Type B pancreatic cell (in vitro differentiated cells): ENCODE measurements at places on chromosomes 2 and 18. TPM values are rescaled to one million over a fixed set of nuclear protein-coding genes. Genes with fewer than 3 reads are reported as not detected.

Gene HMSD
- total RNA-seq = 1.6 and 4.5 TPM in 2 replicates

- H3K27ac ChIP-seq = no peak overlapping the region
- no peak for DNase-seq
Observed at GRCh38 chr18:56200381-56200911, 437.9 kb downstream of the TXNL1 start.

Gene ADAM23
- total RNA-seq = 3.1 and 20.2 TPM in 2 replicates

Gene RBKS
- 2.6 and 3.2 TPM in 2 replicates for total RNA-seq

- peaks cover under 1% of the 10 kb centered on the region for H3K4me1 ChIP-seq
- peaks cover 37% of the 10 kb centered on the region for H3K27me3 ChIP-seq
- peak overlapping the region; percentile 58 for H3K27ac ChIP-seq
- no peaks in the 10 kb centered on the region for H3K36me3 ChIP-seq
- no peak for DNase-seq
Observed at GRCh38 chr18:36187826-36188721, 777 bp downstream of the MOCOS start.

Gene LIMS2
- 13.1 and 20.5 TPM in 2 replicates for total RNA-seq

Gene ARHGAP15
- total RNA-seq = not detected in 2 replicates

Gene RAB6C
- total RNA-seq = 0.29 and 0.50 TPM in 2 replicates

Gene TGFA
- 6.8 and 21.0 TPM in 2 replicates for total RNA-seq

DNA sequence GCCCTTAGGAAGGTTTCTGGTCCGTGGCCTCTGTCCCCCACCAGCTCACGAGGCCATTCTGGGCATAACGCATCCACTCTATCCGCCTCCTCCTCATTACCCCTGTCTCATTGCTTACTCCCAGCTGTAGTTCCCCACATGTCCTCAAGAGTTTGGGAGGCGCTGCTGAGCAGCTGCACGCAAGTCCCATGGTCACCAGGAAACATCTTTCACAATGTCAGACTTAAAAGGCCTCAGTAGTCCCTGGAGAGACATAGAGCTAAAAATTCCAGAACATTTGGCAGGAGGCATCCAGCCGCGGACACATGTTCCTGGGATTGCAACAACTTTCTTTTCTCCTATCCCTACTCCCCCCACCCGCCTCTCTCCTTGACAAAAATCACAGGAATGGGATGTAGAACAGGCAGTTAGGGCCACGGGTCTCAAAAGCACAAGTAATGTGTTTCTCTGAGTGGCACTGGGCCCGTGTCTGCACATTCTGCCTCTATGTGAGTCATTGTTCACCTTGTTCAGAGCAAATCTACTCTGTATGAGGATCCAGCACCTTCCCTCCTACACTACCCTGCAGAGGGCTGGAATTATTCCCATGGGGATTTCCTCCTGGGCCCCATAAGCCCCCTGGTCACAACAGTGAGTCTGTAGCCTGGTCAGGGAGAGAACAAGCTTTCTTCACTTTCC is 8.1 kb downstream of the LBH start:
- H3K27ac ChIP-seq = peak overlapping the region; percentile 32
- H3K4me1 ChIP-seq = peaks cover 31% of the 10 kb centered on the region
- H3K27me3 ChIP-seq = no peaks in the 10 kb centered on the region
- peak overlapping the region; percentile 44 for H3K4me3 ChIP-seq
- DNase-seq = peak; percentile 76

GRCh38 chr2:122864728-122865127 is 1109.3 kb downstream of the TSN start:
- no peaks in the 10 kb centered on the region for H3K36me3 ChIP-seq
- H3K4me1 ChIP-seq = no peaks in the 10 kb centered on the region
- H3K4me3 ChIP-seq = no peak overlapping the region
- no peak overlapping the region for H3K27ac ChIP-seq
- H3K27me3 ChIP-seq = peaks cover 4% of the 10 kb centered on the region
- no peak for DNase-seq

Gene MMADHC
- 87.3 and 98.0 TPM in 2 replicates for total RNA-seq

DNA sequence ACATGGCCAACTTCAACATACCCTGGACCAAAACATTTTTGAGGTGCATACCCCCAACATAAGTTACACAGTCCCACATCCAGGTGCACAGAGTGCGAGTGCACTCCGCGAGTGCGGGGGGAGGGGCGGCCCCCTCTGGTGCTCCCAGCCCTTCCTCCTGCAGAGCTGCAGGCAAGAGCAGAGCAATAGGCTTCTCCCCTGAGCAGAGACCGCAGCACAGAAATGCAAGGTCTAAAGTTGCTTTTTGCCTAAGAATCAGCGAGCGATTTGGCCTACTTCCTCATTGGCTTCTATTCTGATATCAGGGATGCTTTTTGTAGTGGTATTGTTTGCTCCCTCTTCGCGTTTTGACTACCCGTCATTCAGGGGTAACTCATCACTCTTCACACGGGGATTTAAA is 40.6 kb downstream of the BOLA3 start:
- no peak overlapping the region for H3K4me3 ChIP-seq
- H3K27me3 ChIP-seq = no peaks in the 10 kb centered on the region
- no peak for DNase-seq
- no peak overlapping the region for H3K27ac ChIP-seq
- peaks cover 12% of the 10 kb centered on the region for H3K36me3 ChIP-seq

DNA sequence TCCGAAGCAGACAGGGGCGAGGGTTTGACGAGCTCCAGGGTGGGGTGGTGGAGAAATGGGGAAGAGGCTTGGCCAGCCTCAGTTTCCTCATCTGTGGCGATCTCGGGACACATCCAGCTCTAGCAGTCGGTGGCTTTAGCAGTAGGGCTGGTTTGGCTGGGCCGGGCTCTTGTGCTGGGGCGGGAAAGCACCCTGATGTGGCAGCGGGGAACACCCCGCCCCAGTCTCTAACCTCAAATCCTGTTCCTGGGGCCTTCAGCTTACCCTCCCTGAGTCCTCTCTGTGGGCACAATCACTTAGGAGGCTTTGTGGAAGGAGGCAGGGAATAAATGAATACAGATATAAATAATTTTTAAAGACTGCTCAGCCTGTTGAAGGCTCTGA is 26.5 kb upstream of the MCFD2 start:
- peak overlapping the region; percentile 98 for H3K4me3 ChIP-seq
- peak overlapping the region; percentile 95 for H3K27ac ChIP-seq
- H3K27me3 ChIP-seq = peaks cover 4% of the 10 kb centered on the region
- peaks cover 16% of the 10 kb centered on the region for H3K4me1 ChIP-seq

DNA sequence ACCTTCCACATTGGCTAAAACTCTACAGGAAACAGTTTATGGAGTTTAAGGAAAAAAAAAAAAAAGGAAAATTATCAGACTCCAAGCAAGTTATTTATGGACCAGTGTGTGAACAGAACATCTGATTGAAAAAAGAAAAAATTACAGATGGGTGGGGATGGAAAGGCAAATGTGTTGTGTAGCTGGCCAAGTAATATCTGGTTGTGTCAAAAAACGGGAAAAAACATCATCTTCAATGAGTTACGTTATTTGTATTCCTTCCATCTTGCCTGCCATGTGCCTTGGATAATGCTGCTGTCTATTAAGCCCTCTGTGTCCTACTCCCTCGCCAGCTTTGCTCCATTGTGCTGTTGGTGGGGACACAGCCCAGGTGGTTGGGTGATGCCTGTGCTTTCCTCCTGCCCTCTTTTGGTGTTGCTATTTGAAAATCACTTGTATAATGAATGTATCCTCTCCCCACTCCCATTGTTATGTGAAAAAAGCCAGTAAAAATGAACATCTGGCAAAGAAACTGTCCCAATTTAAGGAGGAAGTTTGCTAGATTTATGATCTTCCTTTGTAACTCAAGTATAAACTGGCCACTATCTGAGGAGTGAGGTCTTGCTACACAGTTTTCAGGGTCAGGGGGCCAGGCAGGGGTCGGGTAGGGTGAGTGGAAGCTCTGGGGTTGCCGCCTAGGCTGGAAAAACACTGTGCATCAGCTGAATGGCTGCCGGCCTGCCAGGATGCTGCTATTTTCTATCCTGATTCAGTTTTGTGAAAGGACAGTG is 155.9 kb downstream of the FMNL2 start:
- DNase-seq = no peak
- H3K27me3 ChIP-seq = no peaks in the 10 kb centered on the region
- peak overlapping the region; percentile 8 for H3K27ac ChIP-seq
- peaks cover 61% of the 10 kb centered on the region for H3K4me1 ChIP-seq

GRCh38 chr2:523698-524270 is 153.4 kb downstream of the TMEM18 start:
- peak overlapping the region; percentile 34 for H3K4me3 ChIP-seq
- peak overlapping the region; percentile 90 for H3K27ac ChIP-seq
- H3K36me3 ChIP-seq = no peaks in the 10 kb centered on the region
- peaks cover 7% of the 10 kb centered on the region for H3K4me1 ChIP-seq

- no peak overlapping the region for H3K4me3 ChIP-seq
- peaks cover 14% of the 10 kb centered on the region for H3K36me3 ChIP-seq
- no peak overlapping the region for H3K27ac ChIP-seq
Observed at GRCh38 chr18:22987547-22988189, 54.5 kb downstream of the RBBP8 start.

Gene PRKAG3
- not detected in 2 replicates for total RNA-seq

GRCh38 chr2:90209806-90210205 is 1518.3 kb downstream of the RPIA start:
- DNase-seq = no peak
- H3K27ac ChIP-seq = no peak overlapping the region
- no peak overlapping the region for H3K4me3 ChIP-seq

DNA sequence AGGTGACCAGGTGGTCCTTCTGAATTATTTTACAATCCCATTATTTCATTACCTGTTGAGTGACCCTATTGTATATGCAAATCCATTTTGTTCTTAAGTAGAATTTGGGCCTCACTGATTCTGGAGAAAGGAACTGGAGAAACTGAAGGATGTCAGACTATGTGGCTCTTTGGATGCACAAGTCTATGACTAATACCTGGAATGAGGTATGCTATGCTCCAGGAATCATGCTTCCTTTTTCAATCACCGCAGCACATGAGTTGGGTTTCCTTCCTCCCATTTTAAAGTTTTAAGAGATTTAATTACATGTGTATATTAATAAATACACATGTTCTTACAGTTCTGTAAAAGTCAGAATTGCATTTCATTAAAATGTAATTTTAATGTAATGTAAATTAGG is 253.9 kb upstream of the VWC2L start:
- H3K36me3 ChIP-seq = no peaks in the 10 kb centered on the region
- H3K4me1 ChIP-seq = no peaks in the 10 kb centered on the region
- no peak for DNase-seq
- no peaks in the 10 kb centered on the region for H3K27me3 ChIP-seq
- H3K4me3 ChIP-seq = no peak overlapping the region
- H3K27ac ChIP-seq = no peak overlapping the region

DNA sequence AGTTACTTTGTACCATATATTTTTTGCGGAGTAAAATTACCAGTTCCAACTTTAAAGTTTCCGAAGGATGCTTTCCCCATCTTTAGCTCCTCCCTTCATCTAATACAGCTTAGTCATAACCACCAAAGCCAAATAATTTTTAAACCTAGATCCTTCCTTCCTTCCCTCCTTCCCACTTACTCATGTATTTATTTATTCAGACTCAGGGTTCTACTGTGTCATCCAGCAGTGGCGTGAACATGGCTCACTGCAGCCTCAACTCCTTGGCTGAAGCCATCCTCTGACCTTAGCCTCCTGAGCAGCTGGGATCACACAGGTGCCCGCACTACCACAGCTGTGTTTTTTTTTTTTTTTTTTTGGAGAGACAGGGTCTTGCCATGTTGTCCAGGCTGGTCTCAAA is 4.4 kb downstream of the LPIN2 start:
- H3K4me1 ChIP-seq = peaks cover 24% of the 10 kb centered on the region
- peaks cover 41% of the 10 kb centered on the region for H3K36me3 ChIP-seq
- no peak for DNase-seq

Gene CYBRD1
- 12.9 and 21.1 TPM in 2 replicates for total RNA-seq

DNA sequence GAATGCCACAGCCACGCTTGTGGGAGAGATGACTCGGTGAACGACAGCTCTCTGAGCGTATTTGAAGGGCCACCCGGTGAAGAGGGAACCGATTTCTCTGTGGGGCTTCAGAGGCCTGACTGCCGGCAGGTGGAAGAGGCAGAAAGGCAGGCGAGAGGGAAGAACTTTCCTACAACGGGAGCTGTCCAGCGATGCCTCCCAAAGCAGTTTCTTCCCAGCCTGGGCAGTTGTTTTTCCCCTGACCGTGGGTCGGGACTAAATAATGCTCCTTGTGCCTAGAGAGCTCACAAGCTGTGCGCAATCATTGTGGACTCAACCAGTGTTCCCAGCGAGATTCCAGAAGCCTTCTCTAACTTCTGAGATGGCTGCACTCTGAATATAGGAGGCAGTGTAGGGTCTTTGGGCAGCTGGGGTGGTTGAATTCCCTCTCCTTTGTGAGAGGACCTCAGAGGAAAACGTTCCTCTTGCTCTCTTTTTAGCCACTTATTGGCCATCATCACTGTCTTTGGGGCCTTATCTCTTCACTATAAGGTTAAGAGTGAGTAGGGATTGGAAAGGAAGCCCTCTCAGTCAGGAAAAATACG is 710 bp downstream of the SEC11C start:
- H3K27ac ChIP-seq = peak overlapping the region; percentile 98
- peaks cover 20% of the 10 kb centered on the region for H3K27me3 ChIP-seq
- H3K4me1 ChIP-seq = peaks cover 20% of the 10 kb centered on the region
- DNase-seq = no peak
- H3K36me3 ChIP-seq = no peaks in the 10 kb centered on the region
- peak overlapping the region; percentile 95 for H3K4me3 ChIP-seq
